ENCODE measurements at places on chromosomes 13 and 19.

- no peak for DNase-seq
These were observed 106.2 kb upstream of the LSM14A start for GRCh38 chr19:34066007-34066643.

DNA sequence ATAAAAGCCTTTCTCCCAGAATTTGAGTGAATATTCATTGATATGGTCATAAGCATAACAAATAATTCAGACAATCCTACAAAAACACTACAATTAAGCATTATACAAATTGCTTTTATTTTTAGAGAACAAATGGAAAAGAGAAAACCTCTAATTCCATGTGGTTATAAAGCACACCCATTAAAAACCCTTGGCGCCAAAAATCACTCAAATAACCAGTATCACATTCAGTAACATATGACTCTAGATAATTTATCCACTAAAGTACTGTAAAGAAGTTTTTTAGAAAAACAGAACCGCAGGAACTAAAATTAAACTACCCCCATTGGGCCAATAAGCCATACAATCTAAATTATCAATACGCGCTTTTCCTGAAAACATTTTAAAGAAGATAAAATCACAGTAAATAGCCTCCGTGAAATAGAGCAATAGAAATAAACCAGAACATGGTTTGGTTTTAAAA lies 569 bp downstream of the LCP1 start:
- DNase-seq: no peak

- DNase-seq: peak; percentile 80
These were observed 13.3 kb upstream of the ISYNA1 start for GRCh38 chr19:18450931-18451836.

DNA sequence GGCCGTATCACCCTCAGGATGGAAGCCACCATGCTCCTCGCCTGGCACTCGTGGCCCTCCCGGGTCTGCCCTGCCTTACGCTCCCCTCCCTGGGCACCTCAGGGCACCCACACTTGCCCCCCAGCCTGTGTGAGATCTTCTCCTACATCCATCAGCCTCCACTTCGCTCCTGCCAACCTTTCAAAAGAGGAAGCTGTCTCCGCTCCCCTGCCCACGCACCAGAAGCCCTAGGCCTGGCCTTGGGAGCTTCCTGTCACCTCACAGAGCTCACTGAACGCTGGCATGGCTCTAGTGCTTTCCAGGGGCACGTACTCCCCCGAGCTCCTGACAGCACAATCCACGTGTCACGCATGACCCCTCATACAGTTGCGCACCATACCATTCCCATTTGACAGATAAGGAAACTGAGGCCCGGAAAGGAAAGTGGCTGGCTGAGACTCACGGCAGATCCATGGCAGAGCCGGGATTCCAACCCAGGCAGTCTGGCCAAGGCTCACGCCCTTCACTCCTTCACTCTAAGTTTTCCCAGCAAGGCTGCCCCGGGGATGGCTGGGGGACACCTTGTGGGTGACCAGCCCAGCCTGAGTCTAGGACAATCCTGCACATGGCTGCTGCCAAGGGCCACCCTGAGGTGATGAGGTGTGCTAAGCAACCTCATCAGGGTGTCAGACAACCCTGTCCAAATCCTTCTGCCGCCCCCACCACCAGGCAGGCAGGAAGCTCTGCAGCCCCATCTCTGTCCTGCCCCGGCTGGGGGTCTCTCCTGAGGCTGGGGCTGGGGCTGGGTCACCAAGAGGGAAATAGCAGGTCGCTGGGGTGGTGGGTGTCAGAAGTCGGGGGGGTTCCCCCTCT lies 19.3 kb downstream of the PPP1R12C start:
- no peak for DNase-seq

DNA sequence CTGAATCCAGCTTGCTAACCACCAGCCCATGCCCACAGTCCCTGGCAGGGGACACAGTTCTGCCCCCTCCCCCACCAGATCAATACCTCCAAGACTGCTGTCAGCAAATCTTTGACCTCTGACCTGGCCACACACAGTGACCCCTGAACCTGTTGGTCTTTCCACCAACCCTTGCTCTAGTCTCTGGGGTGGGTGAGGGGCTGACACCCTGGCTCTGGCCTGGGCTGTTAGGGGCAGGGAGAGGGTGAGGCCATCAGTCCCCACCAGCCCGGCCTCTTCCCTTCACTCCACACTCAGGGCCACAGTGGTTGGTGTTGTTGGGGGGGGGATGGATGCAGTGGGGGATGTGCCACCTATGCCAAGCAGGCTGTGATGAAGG lies 21.8 kb upstream of the SLC7A10 start:
- DNase-seq: no peak

GRCh38 chr13:49869519-49869918 lies 66.6 kb downstream of the SPRYD7 start:
- DNase-seq: no peak
